ENCODE measurements at places on chromosomes 4 and X.

DNA sequence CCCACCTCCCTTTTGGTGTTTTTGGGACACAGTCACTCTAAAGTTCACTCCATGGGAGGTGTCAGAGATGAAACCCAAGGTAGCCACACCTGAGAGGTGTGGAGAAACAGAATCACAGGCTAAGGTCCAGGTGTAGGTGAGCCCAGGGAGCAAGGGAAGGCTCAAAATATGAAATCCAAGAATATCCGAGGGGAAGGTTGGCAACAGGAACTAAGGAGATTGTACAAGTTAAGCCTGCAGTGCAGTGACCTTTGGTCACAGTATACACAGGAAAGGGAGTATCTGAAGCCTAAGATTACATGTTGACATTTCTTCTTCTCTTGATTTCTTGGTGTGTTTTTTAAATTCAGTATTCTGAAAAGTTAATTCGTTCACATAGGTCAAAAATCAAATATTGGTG is 46.5 kb downstream of the PHF8 start:
- no peak for DNase-seq

- DNase-seq, result no peak
Observed at GRCh38 chr4:1080961-1081688, 32.2 kb downstream of the RNF212 start.

- DNase-seq, result no peak
Observed at GRCh38 chr4:41214825-41215146, 444 bp upstream of the APBB2 start.

- DNase-seq, result no peak
Observed at GRCh38 chr4:183304067-183304466, 16.0 kb downstream of the CLDN22 start.

Measured in activated T-cell treated with anti-CD3 and anti-CD28 coated beads for 24 hours (primary cell).